ENCODE measurements at places on chromosomes 16 and 17.

GRCh38 chr17:64413513-64413912 lies 22.9 kb upstream of the PECAM1 start:
- DNase-seq: no peak

GRCh38 chr17:3870871-3871306 lies 22.0 kb downstream of the CAMKK1 start:
- DNase-seq: no peak

DNA sequence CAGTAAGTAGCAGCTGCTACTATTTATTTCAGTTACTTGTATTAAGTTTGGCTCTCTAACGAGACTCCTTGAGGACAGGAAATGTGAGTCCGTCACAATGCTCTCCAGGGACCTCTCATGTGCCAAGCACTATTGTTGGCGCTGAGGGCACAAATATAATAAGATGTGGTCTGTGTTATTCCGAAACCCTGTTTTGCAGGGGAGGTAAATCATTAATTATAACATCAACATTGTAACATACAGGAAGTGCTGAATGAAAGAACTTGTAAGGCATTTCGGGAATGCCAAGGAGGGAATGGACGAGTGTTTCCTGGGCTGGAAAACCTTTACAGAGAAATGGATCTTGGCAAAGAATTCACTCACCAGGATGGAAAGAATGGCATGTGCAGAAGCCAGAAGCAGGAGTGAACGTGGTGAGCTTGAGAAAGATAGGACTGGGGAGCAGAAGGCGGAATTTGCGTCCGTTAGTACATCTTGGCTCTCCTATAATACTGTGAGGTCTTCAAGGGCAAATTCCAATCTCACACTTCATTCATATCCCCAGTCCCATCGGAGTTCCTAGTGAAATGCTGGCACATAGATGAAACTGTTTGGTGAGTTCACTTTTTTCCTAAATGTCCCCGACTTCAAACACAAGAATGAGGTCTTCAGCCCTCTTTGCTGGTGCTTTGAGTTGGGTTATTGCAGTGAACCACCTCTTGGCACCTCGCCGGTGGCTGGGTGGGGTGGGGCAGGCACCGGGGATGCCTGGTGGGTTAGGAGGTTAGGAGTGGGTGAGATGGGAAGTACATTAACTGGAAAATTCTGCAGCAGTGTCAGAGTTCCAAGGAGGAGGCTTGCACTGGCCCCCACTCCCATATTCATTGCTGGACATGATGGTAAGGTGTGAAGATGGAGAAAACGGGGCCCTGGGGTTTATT lies 11.5 kb downstream of the TAC4 start:
- no peak for DNase-seq

GRCh38 chr17:58315281-58315711 lies 13.3 kb downstream of the TSPOAP1 start:
- no peak for DNase-seq

DNA sequence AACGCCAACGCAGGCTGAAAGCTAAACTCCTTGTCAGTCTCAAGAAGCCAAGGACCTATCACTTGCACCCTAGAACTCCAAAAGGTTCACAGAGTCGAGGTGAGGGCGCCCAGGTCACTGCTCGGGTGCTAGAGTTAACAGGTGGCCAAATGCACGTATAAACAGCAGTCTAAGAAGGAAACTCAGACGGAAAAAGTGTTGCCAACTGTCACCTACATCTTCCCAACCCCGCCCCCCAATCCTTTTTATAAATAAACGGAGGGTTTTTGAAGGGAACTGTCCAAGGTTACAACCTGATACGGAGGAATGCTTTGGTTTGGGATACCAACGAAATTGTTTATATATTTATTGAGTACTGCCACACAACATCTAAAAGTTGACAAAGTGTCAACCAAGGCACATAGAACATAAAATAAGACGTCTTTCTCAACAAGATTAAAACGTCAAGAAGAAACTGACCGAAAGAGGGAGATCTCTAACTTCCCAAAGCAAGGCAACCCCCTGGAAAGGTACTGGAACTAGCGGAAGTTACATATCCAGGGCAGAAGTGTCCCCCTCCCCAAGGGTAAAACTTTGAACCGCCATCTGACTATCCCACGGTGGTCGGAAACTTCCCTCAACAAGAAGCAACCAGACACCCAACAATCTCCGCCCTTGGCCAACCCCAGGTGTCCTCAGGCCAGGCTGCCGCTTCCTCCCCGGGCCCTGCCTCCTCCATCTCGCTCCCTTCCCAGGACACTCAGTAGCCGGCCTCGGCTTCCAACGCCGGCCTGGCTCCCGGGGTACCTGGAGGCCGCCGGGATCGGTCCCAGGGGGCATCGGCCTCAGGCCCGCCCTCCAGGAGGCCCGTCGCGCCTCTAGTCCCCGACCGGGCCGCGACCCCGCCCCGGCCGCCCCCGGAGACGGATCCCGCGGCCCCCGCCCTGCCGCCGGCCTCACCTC lies 982 bp downstream of the SPAG9 start:
- peak; percentile 25 for DNase-seq

DNA sequence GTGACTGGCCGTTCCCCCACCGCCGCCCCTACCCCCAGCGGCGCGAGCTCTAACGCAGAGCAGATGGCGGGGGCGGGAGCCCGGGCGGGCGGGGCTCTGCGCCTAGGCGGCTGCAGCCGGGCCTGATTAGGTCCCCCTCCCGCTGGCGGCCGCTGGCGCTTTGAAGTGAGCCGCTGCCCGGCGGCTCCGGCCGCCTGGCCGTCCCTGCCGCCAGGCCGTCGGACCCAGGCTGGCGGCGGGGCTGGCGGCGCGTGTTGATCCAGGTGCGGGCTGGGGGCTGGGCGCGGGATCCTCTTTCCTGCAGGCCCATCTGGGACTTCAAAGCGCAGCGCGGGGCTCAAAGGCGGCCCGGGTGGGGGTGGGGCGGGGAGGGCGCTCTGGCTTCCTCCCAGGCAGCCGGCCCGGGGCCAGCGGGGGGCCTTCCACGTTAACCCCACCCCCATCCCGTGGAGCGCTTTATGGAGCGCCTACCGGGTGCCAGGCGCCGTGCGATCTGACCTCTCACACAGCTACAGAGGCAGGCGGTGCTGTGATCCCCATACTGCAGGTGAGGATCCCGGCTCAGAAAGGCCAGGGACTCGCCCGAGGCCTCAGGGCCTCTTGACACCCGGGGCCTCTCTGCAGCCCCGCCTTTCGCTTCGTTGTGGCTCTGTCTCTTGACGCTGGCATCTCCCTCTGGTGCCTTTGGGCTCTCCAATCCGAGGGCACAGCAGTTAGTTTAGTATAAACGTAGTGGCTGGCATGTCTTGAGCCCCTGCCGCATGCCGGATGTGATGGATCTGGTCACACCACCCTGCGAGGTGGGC lies 80.0 kb upstream of the NKD1 start:
- no peak for DNase-seq
